ENCODE measurements at places on chromosomes 2 and 18.

GRCh38 chr2:8458503-8459459 is 223.1 kb upstream of the ID2 start:
- DNase-seq: no peak

- DNase-seq: no peak
Measured at GRCh38 chr2:236095504-236095903, 72.7 kb downstream of the GBX2 start.

DNA sequence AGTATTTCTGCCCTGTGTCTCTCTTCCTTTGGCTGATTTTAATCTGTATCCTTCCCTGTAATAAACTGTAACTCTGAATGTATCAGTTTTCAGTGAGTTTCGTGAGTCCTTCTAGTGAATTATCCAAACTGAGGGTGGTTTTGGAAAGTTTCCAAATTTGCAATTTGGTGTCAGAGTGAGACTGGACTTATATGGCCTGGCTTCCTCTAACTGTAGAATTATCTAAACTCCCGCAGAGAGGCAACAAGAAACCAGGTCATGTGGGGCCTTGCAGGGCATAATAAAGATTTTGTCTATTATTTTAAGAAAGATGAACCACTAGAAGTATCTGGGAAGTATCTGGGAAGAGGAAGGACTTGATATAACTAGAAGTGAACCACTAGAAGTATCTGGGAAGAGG is 95.3 kb upstream of the RNF152 start:
- no peak for DNase-seq

DNA sequence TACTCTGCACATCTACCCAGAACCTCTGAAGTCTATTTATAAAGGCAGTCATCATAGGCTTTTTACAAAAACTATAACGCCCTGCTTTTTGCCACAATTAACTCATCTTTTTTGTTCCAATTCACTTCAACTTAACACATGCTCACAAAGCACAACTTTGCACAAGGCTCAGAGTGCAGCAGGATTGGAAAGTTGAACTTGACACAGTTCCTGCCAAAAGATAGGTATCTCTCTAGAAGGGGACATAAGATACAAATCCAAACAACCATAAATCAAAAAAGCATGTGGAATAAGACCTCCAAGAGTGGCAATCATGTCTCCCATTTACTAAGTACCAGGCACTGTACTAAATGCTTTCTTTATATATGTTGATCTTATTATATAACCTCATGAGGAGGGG is 36.2 kb downstream of the RPL37A start:
- no peak for DNase-seq

DNA sequence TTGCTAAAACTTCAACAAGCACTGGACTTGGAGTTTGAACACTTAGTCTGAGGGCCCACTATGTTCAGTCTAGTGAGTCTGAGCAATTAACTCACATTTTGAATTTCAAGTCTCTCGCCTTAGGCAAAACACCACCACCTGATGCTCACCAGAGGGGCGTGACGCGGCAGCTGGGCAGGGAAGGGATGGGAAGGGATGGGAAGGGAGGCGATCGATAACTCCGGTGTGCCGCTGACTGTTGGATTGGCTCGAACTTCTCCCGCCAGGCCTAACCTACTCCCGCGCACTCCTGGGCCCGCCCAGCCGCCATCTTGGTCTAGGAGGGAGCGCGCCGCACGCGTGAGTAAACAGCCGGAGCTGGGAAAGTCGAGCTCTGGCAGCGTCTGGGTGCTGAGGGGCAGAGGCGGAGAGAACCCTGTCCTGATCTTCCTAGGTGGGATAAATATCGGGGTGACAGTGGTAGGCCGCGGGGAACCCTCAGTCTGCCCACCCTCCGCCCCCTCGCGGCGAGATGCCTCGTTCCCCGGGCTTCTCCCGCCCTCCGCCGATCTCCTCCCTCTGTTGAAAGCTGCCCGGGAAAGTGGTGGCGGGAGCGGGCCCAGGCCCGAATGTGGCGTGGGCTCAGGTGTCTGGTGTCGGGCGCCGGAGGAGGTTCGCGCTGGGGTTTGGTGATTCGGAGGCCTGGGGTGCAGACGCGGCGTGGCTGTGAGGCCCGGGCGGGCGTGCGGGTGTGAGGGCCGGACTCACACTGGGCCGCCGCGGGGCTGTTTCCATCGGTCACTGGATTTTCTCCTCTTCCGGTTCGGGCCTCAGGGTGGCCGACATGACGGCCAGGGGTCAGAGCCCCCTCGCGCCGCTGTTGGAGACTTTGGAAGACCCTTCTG is at the start of gene RIF1:
Gene RIF1, plus strand, starts transcription at position 302 of the 884 bp plus-strand sequence. Its CDS starts 522 bp downstream, at position 824.
- peak; percentile 92 for DNase-seq

DNA sequence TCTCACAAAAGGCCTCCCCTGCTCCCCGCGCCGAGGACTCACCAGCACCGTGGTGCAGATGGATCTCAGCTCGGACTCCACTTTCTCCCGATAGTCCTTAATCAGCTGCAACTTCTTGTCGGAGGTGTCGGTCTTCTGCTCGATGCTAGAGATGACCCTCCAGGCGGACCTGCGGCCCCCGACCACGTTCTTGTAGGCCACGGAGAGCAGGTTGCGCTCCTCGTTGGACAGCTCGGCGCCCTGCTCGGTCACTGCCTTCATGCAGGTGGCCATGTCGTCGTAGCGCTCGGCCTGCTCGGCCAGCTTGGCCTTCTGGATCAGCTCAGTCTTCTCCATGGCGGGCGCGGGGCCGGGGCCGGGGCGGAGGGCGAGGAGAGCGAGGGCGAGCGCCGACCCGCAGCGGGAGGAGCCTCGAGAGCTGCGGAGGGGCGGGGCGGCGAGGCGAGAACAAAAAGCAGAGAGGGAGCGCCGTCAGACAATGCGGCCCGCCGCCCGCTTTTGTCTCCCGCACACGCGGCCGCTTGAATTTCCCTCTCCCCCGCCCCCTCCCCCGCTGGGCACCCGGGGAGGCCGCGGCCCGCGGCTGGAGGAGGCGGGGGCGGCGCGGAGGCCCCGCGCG is 571 bp downstream of the YWHAQ start:
- peak; percentile 84 for DNase-seq

- no peak for DNase-seq
Measured at GRCh38 chr2:9137379-9138150, 69.0 kb upstream of the ASAP2 start.

- DNase-seq: no peak
Measured at GRCh38 chr2:215178121-215178520, 39.7 kb upstream of the ABCA12 start.
